ENCODE measurements at places on chromosomes 12 and 14.

DNA sequence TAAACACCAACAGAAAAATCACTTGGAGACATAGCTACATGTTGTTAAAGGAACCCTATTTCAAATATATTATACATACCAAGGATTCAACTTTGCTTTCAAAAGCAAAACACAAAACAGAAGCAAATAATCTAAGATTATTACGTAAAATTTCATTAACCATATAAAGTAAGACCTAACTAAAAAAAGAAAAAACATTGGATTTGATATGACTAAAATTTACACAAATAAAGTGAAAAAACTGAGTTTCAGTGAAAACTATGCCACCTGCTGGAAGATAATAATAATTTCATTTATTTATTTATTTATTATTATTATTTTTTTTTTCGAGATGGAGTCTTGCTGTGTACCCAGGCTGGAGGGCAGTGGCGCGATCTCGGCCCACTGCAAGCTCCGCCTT, 45.2 kb downstream of the WDHD1 start:
- DNase-seq, result peak; percentile 19

DNA sequence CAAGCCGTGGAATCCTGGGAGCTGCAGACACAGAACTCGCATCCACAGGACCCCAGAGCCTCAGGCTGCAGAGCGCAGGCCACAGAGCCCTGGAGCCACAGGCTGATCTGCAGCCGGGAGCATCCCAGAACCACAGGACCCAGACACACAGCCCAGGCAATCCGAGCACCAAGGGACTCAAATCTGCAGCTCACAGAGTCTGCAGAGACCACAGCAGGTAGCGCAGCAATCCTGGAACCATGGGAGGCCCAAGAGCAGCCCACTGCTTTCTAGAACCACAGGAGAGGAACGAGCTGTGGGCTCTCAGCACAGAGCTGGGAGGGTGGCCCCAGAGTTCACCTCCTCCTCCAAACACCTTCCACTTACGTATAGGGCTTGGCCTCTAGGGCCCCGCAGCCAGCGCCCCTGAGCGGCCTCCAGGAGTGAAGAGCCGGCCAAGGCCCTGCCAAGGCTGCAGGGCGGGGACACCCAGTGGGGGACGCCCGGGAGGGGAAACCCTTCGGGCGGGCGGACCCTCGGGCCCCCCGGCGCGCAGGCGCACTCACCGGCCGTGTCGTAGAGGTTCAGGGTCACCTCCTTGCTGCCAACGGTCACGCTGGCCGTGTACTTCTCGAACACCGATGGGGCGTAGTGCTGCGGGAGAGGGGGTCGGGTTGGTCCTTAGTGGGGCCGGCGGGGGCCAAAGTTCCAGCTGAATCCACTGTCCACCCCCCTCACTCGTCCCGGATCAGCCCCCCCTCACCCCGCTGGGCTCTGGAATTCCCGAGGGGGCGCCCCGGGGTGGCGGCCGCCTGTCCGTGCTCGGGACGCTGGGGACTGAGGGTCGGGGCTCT, 665 bp downstream of the RHOF start:
- no peak for DNase-seq

DNA sequence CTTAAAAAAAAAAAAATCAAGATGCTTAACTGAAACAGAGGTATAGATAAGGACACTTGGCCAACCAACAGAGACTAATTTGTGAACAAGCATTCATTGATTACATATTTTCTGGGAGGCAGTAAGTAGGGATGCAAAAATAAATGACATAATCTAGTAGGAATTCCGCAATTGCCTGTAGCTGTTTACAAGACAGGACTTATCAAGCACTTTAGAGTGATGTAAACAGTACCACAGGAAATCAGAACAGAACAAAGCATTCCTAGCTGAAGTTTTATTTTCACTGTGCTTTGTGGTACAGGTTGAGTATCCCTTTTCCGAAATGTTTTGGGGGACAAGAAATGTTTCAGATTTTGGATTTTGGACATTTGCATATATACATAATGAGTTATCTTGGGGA, 68.2 kb upstream of the FGD4 start:
- no peak for DNase-seq

DNA sequence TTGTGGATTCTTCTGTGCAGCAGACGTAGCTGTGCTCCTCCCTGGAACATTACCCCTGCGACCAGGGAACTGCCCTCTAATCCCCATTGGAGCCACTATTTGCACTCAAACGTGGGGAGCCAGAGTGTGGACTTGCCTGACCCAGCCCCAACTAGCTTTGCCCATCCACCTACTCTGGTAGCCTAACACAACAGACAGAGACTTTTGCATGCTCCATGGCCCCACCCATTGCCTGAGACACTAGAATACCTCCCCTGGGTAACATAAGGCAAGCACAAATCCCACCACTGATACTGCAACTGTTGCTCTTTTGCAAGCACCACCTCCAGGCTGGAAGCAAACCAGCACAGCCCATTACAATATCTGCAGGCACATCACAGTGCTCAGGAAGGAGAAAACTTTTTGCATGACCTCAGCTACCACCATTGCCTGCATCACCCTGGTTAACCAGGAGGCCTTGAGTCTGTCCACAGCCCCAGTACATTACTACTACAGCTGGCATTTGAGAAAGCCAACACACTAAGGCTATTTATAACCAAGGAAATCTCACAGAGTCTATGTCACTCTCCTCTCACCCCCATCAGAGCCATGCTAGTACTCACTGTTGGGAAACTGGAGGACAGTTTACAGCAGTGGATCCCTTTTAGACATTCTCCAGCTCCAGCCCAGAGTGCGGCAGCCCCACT, 15.0 kb downstream of the CEP128 start:
- DNase-seq, result peak; percentile 74

- no peak for DNase-seq
Measured at GRCh38 chr12:126163984-126164383, 1098.7 kb downstream of the AACS start.

- DNase-seq, result no peak
Measured at GRCh38 chr12:114011711-114012110, 45.6 kb upstream of the RBM19 start.

DNA sequence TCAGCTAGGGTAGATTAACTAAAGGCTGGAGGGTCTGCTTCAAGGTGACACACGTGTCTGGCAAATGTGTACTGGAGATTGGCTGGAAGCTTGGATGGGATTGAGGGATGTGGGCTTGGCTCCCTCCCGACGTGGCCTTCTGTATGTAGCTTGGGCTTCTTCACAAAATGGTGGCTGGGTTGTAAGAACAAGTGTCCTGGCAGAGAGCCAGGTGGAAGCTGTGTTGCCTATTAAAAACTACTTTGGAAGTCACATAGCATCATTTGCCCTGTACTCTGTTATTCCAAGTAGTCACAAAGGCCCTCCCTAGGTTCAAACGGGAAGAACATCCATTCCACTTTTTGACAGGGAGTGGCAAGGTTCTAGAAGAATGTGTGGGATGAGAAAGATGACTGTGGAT, 174.1 kb upstream of the PRICKLE1 start:
- no peak for DNase-seq

- DNase-seq, result no peak
Measured at GRCh38 chr12:3243376-3244084, 166.4 kb downstream of the TSPAN9 start.

DNA sequence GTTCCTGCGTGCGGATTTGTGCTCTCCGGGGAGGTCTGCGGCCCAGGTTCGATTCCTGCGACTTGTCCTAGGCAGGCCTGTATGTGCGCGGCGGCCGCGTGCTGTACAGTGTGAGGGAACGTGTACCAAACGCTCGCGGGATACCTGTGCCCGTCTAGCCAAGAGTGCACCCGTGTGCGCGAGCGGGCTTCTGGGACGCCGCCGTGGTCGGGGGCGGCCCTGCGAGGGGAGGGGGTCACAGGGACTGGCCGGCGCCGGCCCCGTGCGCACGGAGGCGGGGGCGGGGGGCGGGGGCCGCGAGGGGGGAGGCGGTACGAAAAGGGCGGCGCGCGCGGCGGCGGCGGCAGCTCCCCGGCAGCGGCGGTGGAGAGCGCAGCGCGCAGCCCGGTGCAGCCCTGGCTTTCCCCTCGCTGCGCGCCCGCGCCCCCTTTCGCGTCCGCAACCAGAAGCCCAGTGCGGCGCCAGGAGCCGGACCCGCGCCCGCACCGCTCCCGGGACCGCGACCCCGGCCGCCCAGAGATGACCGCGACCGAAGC, at the start of gene DLK1:
Gene DLK1 (plus strand): TSS at position 343 of the 536 bp plus-strand sequence. CDS start 177 bp downstream, at position 520.
- no peak for DNase-seq

GRCh38 chr12:113461666-113462065, 10.0 kb downstream of the LHX5 start:
- DNase-seq, result peak; percentile 22

DNA sequence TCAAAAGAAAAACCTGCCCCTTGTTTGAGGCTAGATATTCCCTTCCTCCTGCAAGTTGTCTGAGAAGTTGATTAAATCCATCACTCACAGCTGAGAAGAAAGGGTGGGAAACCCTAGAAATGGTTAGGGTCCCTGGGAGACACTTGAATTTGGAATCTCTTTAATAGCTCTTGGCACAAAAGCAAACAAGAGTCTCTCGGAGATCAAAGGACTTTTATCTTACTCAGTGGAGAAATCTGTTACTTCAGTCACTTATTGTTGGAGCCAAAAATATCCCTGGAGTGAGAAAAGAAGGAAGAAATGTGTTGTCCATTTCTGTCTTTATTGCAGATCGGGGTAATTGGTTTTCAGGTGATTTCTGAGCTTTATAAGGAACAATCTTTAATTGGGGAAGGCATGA, 47.0 kb downstream of the TMEM132C start:
- no peak for DNase-seq

GRCh38 chr14:83632375-83632774, 1897.6 kb upstream of the FLRT2 start:
- DNase-seq, result no peak

GRCh38 chr12:45615268-45615667, 114.2 kb upstream of the ARID2 start:
- DNase-seq, result peak; percentile 86
